ENCODE measurements at places on chromosomes 3 and 15.

GRCh38 chr3:25297667-25298585 lies 130.1 kb upstream of the RARB start:
- no peak for DNase-seq

DNA sequence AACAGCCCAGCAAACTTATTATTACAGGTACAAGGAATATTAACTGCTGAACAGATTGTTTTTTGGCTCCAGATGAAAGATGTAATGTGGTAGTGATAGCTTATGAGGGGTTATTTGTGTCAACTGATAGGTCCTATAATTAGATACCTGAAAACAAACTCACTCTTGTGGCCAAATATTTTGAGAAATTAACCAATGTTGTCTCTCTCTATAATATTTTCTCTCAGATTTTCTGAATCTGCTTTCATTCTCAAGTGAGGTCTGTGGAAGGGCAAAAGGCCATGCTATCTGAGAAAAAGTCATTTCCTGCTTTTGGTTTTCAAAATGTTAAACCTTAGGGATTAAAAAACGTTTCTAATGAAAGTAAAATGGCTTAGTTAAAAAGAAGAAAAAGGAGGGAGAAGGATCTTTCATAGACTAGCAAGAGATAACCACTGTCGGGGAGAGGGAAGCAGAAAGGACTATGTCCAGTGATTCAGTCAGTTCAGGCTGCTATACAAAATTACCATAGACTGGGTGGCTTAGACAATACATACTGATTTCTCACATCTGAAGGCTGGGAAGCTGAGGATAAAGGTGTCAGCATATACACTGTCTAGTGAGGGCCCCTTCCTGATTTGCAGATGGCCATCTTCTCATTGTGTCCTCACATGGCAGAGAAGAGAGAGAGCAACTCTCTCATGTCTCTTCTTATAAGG lies 277.5 kb upstream of the P2RY1 start:
- no peak for DNase-seq

DNA sequence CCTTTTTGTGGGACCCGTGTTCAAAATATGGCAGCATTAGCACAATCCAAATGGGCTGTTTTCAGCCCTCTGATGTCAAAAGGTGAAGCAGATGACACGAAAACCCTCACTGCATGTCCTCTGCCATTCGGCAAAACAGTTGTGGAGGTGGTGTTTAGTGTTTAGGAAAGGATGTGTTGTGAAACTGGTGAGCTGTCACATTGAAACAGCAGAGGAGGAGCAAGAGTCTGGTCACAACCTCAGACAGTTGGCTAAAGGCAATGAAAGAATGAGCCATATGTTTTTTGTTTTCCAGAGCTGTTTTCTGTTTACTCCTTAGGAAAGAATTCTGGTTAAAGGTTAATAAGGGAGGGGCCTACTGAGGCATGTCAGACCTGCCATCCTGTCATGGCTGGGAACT lies 140.7 kb downstream of the VPS8 start:
- no peak for DNase-seq

DNA sequence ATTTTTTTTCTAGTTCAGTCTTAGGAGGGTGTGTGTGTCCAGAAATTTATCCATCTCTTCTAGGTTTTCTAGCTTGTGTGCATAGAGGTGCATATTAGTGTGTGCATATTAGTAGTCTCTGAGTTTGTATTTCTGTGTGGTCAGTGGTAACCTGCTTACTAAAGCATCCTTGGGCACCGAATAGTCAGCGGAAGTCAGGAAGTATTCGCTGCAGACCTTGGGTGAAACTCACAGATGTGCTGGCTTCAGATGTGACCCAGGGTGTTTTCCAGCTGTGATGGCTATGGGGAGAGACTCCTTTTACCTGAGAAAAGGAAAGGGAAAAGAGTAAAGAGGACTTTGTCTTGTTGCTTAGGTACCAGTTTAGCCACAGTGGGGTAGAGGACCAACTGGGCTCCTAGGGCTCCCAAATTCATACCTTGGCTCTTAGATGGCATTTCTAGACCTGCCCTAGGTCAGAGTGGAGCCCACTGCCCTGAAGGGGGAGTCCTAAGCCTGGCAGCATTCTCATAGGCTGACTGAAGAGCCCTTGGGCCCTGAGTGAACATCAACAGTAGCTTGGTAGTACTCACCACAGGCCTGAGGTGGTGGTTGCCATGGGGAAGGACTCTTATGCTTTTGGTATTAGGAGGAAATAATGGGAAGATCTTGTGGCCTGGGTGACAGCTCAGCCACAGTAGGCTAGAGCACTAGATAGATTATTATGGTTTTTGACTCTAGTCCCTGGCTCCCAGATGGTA lies 286.0 kb upstream of the ZPLD1 start:
- DNase-seq = no peak

DNA sequence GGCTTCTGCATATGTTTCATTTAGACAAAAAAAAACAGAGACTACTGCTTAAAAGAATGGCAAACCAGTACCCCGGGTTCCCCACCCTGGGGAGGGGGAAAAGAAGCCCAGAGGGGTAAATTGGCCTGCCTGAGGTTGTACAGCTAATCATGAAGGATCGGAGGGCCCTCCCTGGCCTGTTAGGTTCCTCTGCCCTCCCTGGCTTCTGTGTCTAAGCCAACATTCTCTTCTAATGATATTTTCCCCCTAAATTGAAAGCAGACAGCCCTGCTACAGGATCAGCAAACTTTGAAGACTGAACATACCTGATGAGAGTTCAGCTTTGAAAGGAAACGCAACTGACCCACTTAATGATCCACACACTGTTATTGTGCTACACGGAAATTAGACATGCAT lies 2.5 kb downstream of the ARHGAP31 start:
- DNase-seq = no peak

GRCh38 chr15:92075764-92076163 lies 222.3 kb downstream of the SLCO3A1 start:
- DNase-seq = no peak

DNA sequence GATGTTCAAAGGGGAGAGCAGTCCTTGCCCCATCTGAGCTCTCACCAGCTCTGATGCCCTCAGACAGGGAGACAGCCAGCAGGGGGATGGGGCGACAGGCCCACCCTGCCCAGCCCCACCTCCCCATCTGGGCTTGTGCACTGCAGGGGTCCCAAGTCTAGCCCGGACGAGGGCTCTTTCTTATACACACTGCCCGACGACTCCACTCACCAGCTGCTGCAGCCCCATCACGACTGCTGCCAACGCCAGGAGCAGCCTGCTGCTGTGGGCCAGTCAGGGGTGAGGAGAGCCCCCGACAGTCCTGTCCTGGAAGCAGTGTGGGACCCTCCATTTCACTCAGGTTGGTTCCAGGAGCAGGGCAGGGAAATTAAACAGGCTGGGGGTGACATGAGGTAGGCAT lies 73.9 kb downstream of the BOC start:
- no peak for DNase-seq

DNA sequence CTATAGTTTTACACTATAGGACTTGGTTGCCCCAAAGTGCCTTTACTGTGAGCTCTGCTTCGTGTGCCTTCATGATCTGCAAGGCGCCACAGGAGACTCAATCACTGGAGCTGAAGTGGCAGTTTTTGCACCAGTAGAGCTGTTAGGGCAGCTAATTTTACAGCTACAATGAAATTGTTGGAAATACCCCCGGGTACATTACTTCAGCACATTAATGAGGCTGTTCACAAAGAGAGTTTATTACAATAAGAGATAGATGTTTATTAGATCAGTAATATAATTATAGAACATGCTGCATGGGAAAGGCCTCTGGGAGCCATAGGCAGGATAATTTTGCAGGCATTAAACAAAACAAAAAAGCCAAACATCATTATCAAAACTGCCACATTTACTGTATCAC lies 231.1 kb downstream of the CTNNB1 start:
- no peak for DNase-seq

DNA sequence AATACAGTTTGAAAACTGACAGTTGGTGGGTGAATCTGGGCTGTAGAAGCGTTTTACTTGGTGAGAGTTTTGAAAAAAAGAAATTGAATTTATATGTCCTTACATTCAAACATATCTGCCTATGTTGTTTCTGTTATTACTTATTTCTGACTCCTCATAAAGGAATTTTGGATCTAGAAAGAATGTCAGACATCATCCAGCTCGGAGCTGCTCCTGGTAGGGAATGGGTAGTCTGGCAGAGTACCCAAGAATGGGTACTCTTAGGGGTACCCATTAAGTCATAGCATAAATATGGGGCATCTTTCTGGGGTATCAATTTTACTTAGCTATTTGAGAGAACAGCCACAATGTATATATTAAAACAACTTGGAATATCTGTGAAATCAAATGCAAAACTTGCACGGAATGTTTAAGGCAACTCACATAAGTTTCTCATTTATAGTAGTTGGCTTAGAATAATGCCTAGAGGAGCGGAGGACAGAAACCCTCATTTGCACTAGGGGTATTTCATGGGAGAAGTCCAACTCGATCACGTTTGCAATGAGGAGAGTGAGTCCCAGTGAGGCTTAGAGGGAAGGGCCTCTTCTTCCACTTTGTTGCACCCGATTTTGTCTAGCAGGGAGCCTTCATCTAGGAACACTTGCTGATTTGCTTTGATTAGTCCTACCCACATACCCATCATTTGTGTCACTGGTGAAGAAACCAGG lies 2.4 kb upstream of the LARP6 start:
- no peak for DNase-seq

GRCh38 chr3:182617500-182617899 lies 175.8 kb upstream of the ATP11B start:
- no peak for DNase-seq

- DNase-seq = no peak
Measured at GRCh38 chr15:25236861-25237155, 202.0 kb downstream of the UBE3A start.

Data from stimulated activated CD4-positive, alpha-beta T cell treated with anti-CD3 and anti-CD28 coated beads, Interleukin-15, amount 100 ng/mL, for 1 hour (primary cell).